ENCODE measurements at places on chromosomes 3 and 15.

DNA sequence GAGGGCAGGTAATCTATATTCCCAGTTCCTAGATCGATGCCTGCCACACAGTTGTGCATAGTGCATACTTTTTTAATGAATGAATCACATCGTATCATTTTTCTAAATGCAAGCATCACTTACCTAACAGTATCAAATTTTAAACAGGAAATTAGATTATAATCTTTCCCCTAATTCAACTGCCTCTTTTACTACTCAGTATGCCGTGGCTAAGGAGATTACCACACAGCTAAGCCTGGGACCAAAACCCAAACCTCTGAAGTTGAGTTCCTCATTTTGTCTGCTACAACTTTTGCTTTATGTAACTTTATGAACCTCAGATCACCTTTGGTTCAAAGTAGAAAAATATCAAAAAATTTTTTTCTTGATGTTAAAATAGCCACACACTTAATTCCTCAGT is 53.2 kb upstream of the FNDC3B start:
- no peak for DNase-seq

- no peak for DNase-seq
These were observed 110.5 kb upstream of the ADAMTS9 start for GRCh38 chr3:64798316-64798715.

- no peak for DNase-seq
These were observed 377.3 kb downstream of the EPHB1 start for GRCh38 chr3:135172191-135172869.

- DNase-seq: no peak
These were observed 20.7 kb downstream of the RHCG start for GRCh38 chr15:89475661-89476060.

GRCh38 chr3:140403079-140403478 is 274.8 kb upstream of the TRIM42 start:
- DNase-seq: no peak

DNA sequence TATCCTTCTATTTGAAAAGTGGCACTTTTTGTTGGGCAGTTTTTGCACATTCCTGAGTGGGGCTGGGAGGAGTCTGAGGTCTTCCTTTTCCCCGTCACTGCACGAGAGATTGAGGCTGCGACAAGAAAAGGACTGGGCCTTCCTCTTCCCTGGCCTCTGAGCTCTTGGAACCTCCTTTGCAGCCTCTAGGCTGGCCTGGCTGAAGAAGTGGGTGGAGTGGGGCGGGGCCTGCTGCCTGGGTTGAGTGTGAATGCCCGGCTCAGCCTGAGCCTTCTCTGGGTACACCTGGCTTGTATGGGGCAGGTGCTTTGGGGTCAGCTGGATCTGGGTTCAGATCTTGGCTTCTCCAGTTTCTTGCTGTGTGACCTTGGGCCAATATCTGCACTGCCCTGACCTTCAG is 43.1 kb downstream of the PLXNA1 start:
- DNase-seq: no peak

GRCh38 chr3:43455233-43455632 is 166.6 kb downstream of the ANO10 start:
- DNase-seq: no peak

DNA sequence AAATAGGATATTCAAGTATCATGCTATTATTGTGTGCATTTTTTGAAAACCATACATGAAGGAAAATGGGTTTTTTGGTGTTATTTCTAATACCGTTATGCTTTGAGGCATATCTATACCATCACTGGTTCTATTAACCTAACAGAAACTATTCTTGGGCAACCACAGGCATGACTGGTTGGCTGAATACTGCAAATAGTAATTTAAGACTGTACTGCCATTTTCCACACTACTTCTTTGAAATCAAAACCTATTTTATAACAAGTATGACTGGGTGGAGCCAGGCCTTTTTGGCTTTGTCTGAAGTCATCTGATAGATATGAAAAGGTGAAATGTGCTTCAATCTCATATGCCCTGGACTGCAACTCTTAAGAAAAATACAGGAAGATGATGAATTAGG is 115.1 kb downstream of the ULK4 start:
- DNase-seq: no peak

- no peak for DNase-seq
These were observed 1.3 kb upstream of the MASP1 start for GRCh38 chr3:187292631-187293515.

DNA sequence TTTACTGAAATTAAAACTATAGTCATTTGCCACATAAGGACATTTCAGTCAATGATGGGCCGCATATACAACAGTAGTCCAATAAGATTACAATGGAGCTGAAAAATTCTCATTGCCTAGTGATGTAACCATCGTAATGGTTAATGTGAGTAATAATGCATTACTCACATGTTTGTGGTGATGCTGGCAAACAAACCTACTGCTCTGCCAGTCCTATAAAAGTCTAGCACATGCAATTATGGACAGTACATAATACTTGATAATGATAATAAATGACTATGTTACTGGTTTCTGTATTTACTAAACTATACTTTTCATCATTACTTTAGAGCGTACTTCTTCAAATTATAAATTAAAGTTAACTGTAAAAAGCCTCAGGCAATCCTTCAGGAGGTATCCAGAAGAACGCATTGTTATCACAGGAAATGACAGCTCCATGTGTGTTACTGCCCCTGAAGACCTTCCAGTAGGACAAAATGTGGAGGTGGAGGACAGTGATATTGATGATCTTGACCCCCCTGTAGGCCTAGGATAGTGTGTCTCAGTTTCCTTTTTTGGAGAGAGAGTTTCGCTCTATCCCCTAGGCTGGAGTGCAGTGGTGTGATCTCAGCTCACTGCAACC is 102.7 kb downstream of the ATP1B3 start:
- DNase-seq: no peak

DNA sequence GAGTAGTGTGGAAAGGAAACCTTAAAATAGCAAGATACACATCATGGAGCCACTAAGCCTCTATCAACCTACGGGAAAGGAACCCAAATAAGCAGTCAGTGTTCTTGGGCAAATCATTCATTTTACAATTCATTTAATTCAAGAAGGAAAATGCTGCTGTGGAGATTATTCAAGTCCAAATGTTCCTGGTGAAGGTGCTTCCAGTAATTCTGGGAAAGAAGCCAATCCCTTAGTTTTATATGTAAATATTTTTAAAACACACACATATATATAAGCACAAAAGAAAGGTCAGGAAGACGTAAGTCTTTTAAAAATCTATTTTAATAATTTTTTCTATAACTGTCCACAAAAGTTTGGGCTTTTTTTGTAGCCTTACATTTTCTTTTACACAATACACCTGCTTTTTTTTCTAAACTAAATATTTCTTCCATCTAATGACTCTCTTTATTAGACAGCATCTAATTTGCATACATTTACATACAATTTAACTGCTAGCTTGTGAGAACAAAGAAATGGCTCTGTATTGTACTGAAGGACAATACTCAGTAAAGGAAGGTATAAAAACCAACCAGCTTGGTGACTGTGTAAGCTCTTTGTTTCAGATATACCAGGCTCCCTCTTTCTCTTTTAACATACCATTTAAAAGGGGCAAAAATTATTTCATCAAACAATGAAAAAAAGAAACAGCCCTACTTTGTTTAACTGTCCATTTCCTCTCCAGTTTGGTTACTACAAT is 269.5 kb downstream of the ZBTB20 start:
- DNase-seq: no peak

DNA sequence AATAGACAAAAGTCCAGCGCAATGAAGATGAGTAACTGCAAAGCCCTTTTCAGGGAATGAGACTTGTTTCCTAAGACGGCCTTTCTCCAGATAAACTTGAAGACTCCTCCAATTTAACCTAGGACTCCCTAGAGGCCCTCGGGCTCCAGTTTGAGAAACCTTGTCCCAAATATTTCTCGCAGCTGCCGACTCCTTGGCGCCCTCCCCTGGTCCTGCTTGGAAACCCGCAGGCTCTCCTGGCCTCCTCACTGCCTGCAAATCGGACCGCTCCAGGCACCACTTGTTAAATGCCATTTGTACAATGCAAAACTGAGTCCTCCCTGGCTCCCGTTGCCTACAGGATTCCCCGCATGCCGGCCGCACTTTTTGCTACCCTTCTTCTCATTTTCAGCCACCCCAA is 36.8 kb downstream of the MUC4 start:
- no peak for DNase-seq

DNA sequence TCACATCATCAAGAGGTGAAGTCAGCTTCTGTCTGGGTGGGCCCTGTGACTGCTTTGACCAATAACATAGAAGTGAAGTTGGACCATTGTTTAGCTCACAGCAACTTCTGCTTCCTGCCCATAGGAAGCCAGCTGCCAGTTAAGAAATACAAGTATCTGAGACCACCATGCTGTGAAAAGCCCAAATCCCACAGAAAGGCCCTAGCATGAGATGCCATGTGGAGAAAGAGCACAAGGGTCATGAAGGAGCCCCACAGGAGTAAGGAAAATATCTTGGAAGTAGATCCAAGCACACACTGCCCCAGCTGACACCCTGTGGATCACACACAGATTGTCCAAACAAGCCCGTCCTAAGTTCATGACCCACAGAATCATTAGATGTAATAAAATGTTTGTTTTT is 28.5 kb downstream of the RTP4 start:
- no peak for DNase-seq

GRCh38 chr15:88450125-88450798 is 16.9 kb downstream of the MRPL46 start:
- peak; percentile 7 for DNase-seq

DNA sequence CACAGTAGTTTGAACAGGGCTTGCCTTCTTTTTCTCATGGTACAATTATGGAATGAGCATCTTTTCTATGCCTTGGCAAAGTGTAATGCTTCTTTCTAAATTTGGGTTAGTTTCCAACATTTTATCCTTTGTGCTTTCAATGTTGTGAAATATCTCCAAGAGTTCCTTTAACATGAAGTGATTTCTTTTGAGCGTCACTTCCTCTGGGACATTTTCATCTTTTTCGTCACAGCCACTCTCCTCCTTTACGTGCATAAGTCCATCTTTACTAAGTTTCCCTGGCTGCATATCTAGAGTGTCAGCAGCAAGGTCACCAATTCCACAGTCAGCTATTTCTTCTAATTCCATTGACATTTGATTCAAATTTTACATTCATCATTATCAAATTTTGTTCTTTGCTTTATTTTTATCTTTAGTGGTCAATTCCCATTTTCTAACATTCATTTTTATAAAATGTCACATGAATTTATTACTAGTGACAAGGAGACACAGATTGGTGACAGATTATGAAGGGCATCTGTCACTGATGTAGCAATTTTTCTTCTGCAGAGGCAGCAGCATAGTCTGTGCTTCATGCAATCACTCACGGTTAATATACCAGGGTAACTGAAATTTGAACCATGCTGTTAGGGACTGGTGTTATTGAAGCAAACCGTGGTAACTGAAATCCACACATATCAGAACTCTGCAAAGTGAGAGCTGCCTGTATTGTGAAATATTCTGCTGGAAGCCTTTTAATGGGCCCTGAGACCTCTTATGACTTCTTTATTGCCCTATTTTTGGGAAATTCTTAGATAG is 126.5 kb upstream of the THBS1 start:
- DNase-seq: no peak

GRCh38 chr15:73631915-73632669 is 1.1 kb downstream of the NPTN start:
- DNase-seq: no peak

- no peak for DNase-seq
These were observed 192.2 kb upstream of the GADL1 start for GRCh38 chr3:31086698-31087097.

GRCh38 chr15:72118017-72118978 is at the start of the genes MYO9A and SENP8:
Gene MYO9A, minus strand, starts transcription at chr15:72118150. Its CDS starts 71,587 bp downstream, at chr15:72046563.
Gene SENP8, plus strand, starts transcription at chr15:72118403. Its CDS starts 21,221 bp downstream, at chr15:72139624.
- DNase-seq: peak; percentile 98

DNA sequence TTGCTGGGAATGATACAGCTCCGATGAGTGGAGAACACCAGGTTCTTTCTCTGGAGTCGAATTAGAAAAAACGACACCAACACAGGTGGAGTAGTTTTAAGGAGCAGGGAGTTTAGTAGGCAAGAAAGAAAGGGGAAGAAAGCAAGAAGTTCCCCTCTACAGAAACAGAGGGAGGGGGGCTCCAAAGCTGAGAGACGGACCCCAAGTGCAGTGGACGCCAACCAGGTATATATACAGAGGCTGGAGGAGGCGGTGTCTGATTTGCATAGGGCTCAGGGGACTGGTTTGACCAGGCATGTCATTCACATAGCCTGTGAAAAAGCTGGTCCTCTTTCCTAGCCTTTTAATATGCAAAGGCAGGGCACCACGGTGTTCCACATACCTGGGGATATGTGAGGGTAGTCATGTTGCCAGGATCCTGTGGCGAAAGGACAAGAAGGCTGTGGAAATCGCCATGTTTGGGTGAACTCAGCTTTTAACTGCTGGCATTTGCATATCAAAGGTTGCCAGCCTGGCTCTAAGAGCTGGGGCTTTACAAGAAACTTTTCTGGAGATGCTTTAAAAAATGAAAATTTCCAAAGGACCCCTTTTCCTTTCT is 887.4 kb upstream of the EPHA6 start:
- DNase-seq: no peak

GRCh38 chr3:77571971-77572715 is 532.2 kb downstream of the ROBO2 start:
- no peak for DNase-seq

DNA sequence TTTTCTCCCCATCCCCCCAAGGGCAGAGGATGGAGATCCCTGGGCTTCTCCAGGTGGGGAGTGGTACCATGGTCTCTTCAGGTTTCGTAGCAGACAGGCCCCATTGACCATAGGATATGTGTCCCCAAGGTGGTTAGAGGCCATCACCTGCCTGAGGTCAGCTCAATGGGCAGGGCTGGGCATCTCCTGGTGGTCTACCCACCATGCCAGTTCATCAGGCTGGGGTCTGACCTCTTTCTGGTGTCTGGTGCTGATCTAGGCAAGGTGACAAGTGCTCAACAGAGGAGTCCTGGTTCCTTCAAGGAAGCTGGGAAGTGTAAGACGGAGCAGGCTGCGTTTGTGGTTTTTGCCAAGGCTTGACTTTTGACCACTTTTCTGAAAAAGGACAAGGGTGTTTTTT is 71.4 kb downstream of the SMAD3 start:
- DNase-seq: no peak

GRCh38 chr15:41423979-41424659 is 7.2 kb downstream of the RTF1 start:
- no peak for DNase-seq

DNA sequence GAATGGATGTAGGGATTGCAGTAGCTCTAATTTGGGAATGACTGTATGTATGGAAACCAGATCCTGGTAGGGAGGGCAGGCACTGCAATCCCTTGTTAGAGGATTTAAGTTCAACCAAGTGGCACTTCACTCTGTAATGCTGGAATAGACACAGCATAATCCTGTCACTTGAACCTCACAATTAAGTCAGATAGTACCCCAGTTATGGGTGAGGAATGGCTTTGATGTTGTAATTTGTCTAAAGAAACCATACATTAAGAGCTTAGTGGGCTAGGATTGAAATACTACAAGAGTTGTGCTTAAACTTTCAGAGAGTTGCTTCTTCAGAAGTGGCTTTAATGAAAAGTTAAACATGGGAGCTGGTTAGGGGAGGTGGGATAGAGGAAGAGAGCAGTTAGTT is 9.3 kb downstream of the RAB7A start:
- DNase-seq: no peak

All from CD4-positive, alpha-beta T cell treated with Interleukin-6 at 100 ng/mL for 8 hours (primary cell).